ENCODE measurements at places on chromosomes 16 and 17.
A peak's percentile ranks its signal among the peaks of the same experiment; 100 is the strongest.

GRCh38 chr16:30728899-30729672 lies 19.1 kb upstream of the PHKG2 start:
- no peak for DNase-seq

GRCh38 chr16:79707876-79708275 lies 107.3 kb upstream of the MAF start:
- DNase-seq = peak; percentile 58

GRCh38 chr16:58377932-58378331 lies 14.3 kb upstream of the GINS3 start:
- no peak for DNase-seq

DNA sequence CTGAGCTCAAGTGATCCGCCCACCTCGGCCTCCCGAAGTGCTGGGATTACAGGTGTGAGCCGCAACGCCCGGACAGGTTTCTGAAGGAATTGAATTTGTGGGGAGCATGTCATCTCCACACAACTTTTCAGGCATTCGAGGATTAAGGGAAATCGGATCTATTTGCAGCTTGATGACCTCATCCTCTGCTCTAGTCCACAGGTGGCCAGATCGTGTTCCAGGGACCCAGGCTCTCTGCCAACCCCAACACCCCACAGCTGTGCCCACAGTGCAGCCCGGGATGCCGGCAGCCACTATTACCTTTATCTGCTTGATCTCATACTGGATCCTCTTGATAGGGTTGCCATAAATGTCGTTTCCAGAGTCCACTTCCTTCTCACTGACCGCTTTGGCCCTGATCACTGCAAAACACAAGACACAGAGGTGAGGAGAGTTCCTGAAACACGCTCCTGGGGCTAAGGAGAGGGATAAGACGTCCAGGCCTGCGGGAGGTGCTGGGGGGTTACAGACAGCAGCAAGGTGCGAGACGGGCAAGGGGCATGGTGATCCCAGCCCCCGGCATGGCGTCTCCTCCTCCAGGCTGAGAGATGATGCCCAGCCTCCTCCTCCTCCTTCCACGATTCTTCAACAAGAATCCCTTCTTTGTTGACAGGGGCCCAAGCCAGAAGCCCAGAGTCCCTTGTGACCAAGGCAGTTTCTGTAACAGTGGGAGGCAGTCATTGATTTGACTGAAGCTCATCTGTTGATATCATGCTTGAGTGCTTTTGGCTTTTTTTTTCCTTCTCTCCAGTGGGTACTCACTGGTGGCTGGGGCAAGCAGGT lies 29.3 kb downstream of the CEP295NL start:
- peak; percentile 69 for DNase-seq

DNA sequence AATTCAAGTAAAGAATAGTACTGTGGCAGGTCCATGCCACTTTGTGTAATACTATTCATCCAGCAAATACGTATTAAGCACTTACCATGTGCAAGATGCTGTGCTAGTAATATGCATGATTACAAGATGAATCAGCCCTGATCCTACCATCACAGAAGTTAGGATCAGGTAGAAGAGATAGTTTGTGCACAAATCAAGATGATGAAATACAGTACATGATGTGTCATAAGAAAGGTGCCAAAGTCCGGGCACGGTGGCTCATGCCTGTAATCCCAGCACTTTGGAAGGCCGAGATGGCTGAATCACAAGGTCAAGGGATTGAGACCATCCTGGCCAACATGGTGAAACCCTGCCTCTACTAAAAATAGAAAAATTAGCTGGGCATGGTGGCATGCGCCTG lies 10.9 kb downstream of the COG4 start:
- peak; percentile 85 for DNase-seq

GRCh38 chr17:17564896-17565295 lies 26.6 kb downstream of the PEMT start:
- no peak for DNase-seq

DNA sequence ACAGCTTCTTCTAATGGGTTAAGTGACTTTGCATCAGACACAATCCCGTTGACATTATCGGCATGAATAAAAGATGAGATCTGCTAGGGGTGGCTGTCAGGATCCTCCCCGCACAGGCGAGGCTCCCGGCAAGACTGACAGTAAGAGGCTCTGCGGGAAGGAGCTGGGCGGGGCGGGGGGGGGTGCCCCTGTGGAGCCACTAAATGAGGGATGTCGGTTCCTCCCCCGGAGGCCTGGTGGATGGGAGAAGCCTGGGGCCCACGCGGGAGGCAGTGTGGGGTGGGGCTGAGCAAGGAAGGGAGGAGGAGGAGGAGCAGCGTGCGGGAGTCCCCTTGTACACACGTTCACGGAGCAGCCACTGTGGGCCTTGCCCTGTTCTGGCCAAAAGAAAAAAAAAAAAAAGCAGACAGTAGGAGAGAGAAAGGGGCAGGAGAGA lies 190.9 kb upstream of the GSE1 start:
- no peak for DNase-seq

- no peak for DNase-seq
Observed at GRCh38 chr17:80198144-80198661, 21.9 kb downstream of the SGSH start.

DNA sequence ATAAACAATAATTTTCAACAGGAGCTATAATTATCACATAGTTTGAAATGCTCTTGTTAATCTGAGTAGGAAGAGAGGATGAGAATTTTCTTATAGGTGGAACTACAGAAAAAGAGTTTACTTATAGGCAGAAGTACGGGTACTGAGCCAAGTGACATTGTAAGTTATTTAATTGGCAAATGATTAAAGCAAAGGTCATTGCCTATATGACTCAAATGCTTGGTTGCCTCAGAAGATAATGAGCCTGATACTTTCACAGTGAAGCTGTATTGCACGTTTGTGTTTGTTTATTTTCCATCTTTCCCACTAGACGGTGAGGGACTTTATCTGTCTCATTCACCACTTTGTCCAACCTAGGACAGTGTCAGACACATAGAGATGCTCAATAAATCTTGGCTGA lies 749.3 kb downstream of the MAF start:
- DNase-seq = no peak

GRCh38 chr16:53055541-53056391 lies 975 bp downstream of the CHD9 start:
- DNase-seq = peak; percentile 78

GRCh38 chr16:54072237-54072636 lies 214.3 kb downstream of the IRX3 start:
- no peak for DNase-seq

- DNase-seq = peak; percentile 68
Observed at GRCh38 chr17:76166168-76166567, 25.1 kb upstream of the FOXJ1 start.

- no peak for DNase-seq
Observed at GRCh38 chr16:74991593-74992403, 6.9 kb upstream of the WDR59 start.

DNA sequence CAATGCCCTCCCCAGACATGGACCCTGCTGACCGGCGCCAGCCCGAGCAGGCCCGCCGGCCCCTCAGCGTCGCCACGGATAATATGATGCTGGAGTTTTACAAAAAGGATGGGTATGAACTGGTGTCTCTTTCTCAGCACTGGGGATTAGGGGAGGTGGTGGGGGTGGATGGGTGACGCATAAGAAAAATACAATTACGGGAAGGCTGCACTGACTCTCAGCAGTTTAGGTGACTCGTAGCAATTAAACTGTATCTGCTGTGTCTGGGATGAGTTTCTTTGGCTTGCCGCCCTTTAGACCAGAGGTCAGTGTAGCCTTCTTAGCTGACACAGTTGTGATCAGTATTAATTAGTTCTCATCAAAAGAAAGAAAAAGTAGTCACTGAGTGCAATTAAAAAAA lies 59.0 kb downstream of the ELAC2 start:
- peak; percentile 89 for DNase-seq

GRCh38 chr16:12321311-12321842 lies 344.8 kb downstream of the SNX29 start:
- DNase-seq = no peak

DNA sequence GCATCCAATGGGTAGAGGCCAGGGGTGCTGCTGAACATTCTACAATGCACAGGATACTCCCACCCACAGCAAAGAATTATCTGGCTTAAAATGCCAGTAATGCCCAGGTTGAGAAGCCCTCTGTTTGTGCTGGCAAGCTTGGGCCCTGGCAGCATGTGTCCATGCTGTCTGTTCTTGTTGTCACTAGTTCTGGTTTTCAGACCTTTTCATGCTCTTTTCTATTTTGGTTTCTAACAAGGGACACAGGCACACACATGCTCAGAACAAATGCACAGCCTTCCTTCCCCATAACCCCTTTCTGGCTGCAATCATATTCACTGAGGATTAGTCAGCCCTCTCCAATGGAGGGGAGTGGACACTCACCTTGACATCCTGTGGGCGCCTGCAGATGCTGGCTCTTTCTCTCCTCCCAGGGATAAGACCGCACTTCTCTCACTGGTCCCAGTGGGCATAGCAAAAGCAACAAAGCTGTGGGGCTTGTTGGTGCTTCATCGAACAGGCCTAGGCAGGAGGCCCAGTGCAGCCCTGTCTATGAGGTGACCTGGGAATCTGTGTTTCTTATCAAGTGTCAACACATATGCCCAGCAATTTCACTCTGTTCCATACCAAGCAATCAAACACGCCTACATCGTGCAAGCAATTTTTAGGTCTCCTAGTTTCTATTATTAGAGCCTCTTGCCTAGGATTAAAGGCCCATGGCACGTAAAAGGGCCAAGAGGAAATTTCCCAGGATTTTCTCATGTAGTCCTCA lies 271.1 kb upstream of the CCL2 start:
- no peak for DNase-seq

GRCh38 chr17:40597156-40597555 lies 31.9 kb upstream of the CCR7 start:
- DNase-seq = no peak

GRCh38 chr17:33300241-33300640 lies 7.1 kb upstream of the ASIC2 start:
- no peak for DNase-seq

GRCh38 chr16:53091466-53092211 lies 36.8 kb downstream of the CHD9 start:
- DNase-seq = peak; percentile 99
